ENCODE measurements at places on chromosomes 13 and 19.

GRCh38 chr19:15372470-15372869 is 7.1 kb downstream of the AKAP8 start:
- no peak for DNase-seq

GRCh38 chr19:15864824-15865223 is 33.0 kb downstream of the CYP4F2 start:
- DNase-seq: no peak

DNA sequence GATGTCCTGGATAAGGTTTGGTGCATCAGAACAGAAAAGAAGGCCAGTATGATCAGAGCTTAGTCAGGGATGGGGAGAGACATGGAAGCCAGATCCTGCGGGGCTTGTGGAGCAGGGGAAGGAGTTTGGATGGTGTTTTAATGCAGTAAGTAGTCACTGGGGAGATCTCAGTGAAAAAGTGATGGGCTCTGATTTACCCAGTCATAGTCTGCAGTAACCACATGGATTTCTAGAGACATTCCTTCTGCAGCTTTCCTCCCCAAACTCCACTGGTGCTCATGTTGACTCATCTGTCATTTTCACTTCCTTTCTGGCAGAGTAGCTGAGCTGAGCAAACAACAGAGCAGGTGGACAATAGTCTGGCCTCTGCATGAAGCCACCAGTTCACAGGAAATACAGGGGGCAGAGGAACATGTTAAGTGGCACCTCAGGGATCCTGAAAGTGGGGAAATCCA is 144.1 kb downstream of the DPF1 start:
- no peak for DNase-seq

GRCh38 chr13:112897956-112898620 is 70.9 kb upstream of the MCF2L start:
- peak; percentile 2 for DNase-seq

DNA sequence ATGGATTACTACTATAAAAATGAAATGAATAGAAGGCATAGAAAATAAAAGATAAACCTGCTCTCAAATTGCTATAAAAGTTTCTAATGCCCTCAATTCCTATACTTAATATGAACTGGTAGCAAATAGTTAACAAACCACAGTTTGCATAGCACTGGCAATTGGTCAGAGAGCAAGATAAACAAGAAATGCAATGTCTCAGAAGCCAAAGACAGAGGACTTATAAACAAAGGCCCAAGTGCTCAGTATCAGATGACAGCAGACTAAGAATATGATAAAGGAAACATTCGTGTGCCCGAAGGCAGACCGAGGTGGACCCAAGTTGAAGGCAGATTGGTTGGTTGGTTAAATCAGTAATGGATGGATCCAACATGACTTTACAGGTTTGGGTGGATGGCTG is 50.6 kb downstream of the IPO5 start:
- DNase-seq: no peak

DNA sequence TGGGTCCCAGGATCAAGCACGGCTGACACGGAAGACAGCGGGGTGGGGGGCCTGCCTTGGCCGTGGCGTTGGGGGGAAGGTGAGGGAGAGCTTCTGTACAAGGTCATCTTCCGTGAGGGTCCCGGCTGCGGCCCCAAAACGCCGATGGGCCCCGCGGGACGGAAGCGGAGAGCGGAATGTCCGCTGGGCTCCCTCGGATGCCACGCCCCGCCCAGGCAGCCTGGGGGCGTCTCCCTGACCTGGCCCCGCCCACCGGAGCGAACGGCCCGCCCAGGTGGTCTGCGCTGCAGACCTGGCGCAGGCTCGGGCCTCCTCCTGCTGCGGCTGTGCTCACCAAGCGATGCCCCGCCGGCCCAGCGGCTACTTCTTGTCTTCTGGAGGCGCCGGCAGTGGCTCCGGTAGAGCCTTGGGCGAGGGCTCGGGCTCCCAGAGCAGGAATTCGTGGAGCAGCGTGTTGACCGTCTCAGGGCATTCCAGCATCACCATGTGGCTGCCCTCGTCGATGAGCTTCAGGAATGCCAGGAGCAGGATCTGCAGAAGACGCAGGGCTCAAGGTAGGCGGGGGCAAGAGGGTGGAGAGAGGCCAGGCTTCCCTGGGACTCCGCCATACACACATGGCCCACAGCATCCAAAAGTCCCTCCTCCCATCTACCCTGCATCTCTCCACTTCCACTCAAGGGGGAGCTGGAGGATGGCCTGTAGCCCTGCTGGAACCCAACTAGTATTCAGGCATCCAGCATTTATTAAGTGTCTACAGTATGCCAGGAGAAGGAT is 10.7 kb downstream of the ABHD8 start:
- peak; percentile 77 for DNase-seq

DNA sequence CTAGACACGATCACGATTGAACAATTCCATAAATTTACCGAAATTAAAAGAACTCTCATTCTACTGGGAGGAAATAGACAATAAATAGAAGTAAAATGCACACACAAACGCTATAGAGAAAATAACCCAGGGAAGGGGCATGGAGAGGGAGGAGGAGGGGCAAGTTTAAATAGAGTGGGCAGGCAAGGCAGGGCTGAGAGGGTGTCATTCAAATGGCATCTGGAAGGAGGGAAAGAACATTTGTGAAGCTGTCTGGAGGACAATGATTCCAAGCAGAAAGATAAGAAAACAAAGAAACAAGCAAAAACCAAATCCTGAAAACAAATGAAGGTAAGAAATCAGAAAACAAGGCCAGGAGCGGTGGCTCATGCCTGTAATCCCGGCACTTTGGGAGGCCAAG is 45.6 kb upstream of the GTF2F2 start:
- DNase-seq: no peak

DNA sequence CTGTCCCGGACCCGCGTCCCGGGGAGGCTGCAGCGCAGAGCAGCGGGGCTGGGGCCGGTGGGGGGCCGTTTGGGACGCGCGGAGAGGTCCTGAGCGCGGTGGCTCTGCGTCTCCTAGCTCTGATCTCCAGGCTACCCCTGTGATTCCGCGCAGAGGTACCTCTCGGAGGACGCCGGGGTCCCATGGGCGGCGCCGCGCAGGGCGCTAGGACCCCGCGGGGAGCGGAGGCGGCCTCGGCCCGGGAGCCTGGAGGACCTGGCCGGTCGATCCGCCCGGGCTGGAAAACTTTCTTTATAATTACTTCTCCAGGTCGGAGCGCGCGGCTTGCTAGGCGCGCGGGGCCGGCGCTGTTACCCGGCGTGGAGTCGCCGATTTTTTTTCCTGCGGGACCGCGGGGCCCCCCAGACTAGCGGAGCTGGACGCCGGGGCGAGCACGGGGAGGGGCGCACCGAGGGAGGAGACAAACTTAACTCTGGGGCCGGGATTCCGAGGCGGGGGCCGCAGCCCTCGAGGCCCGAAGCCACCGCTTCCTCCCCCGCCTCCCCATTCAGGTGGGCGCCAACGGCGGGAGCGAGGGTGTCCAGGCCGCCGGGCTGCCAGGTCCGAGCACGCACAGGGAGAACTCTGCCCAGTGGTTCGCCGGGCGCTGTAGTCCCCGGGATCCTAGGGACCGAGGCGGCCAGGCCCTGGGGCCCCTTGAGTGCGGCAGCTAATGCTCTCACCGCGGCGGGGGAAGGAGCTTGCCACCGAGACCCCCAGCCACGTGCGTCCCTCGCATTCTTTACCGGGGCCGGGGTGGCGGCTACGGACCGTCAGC is 848 bp upstream of the CEBPA start:
- DNase-seq: no peak

DNA sequence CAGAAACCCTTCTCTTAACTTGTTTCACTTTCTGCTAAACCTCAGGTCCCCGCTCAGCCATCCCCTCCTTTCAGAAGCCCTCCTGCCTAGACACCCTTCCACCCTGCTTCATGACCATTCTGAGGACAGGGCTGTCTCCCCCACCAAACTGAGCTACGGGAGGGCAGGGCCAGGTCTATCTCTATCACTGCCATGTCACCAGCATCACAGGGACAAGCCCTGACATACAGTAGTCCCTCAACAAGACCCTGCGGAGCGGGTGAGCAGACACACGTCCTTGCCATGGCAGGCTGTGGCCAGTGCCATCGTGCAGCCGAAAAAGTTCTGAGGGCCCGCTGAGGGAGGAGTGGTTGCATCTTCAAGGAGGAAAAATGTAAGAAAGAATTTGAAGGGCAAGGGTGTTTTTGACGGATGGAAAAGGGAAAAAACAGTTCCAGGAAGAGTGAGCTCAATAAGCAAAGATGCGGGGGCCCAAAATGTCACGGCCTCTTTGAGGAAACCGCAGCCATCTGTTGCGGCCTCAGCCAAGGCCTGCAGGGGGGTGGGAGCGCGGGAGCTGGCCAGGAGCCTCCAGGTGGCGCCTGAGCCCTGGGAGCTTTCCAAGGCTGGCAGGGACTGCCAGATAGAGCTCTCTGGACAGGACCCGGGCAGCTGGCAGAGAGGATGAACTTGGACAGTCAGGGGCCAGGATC is 8.1 kb downstream of the PTGIR start:
- no peak for DNase-seq

- DNase-seq: no peak
These were observed 624.6 kb downstream of the GPC6 start for GRCh38 chr13:93851236-93851635.

DNA sequence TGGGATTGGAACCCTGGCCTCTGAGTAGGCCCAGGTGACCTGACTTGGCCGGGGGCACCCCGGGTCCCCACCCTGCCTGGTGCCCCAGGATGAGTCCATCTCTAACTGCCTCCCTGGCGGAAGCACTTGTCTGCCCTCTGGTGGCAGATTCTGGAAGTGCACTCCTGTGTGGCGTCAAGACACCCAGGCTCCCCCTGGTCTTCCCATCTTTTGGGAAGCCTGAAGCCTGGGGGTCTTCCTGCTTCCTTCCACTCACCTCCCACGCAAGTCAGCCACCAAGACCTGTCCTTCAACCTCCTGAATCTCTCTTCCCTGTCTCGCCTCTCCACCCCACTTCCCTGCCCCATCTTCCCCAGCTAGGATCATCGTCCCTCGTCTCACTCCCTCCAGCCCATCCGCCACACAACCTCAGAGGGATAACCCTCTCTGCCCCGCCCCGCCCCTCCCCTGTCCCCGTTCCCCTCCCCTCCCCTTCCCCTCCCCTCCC is 7.4 kb downstream of the RABAC1 start:
- DNase-seq: peak; percentile 93

- peak; percentile 9 for DNase-seq
These were observed 656 bp downstream of the PCCA start for GRCh38 chr13:100089465-100090032.

DNA sequence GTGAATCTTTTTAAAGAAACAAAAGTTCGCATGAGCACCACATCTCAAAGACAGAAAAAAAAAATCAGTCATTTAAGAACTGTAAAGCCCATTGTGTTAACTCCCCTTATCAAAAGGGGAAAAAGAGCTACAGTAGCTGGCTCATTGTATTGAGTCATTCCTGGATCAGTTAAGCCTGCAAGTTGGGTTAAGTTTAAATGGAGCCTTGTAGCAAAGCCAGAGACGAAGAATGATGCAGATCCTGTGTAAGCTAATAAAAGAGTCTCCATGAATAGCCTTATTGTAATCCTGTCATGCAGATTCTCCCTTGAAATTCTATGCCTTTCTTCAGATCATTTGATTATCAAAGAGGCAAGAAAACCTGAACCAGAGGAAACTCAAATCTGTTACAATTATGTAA is 83.8 kb downstream of the CRYL1 start:
- no peak for DNase-seq

DNA sequence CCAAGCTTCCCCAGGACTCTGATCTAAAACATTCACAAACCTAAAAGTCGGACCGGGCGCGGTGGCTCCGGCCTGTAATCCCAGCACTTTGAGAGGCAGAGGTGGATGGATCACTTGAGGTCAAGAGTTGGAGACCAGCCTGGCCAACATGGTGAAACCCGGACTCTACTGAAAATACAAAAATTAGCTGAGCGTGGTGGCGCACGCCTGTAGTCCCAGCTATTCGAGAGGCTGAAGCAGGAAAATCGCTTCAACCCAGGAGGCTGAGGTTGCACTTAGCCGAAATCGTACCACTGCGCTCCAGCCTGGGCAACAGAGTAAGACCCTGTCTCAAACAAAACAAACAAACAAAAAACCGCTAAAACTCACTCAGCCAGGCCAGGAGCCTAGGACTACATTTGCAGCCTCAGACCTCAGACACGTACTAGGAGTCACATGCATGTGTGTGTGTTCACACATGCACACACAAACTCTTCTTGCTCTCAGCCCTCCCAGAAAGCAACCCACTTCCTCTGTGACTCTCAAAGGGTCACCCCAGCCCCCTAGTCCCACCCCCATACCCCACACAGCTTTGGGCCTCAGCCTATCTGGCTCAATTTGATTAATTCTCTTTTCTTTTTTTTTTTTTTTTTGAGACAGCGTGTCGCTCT is 704 bp upstream of the NOTCH3 start:
- DNase-seq: no peak

DNA sequence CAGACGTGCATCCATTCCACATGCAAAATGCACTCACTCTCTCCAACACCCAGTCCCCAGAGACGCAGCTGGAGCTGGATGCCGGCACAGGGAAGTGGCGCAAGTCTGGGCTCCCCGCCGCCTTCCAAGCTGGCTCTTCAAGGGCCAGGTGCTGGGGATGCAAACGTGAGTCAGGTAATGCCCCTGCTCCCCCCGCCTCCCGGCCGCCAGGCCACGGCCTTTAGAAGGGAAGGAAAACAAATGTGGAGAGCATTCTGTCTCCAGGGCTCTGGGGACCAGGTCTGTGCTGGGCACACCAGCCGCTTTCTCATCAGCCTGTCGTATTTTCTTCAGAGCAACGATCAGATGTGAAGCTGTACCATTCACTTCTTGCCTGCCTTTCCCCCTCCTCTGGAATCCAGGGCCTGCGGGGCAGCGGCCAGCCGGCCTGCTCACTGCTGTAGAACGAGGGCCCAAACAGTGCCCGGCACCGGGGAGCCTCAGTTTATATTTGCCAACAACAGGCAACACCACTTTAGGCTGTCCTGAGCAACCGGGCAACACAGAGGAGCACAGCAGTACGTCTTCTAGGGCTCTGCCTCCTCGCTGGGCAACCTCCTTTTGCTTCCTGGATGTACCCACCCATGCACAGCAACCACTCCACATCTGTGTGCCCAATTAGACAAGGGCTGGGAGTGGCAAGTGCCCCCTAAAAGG is 3.8 kb downstream of the RAB20 start:
- DNase-seq: no peak

DNA sequence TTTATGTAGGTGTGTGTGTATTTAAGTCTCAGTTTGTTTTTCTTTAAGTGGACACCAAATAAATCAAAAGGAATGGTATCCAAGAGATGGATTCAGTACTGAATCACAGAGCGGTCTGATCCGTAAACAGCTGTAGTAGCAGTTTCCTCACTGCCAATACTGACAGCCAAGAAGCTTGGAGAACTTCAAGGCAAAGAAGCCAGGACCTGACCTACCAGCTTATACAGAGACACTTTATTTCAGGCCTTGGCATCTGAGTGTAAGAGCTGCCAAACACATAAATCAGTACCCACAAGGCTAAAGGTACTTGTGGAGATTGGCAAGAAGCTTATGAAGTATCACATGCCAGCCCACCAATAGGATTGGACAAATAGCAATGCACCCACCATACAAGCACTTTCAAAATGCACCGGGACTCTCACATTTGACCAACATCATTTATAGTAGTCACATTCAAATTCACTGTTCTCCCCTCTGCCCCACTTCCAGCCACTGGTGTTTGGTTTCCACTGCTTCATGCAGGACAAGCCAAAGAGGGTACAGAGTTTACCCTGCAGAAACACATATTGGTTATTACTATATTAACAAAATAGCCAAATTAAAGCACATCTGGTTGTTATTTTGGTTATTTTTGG is 357.9 kb downstream of the KLF12 start:
- no peak for DNase-seq

All from activated gamma-delta T cell treated with Interleukin-2 at 50 U/mL for 16 hours (primary cell).